NCI-H1694 (cell line): ENCODE measurements at places on chromosomes 16 and 17.

DNA sequence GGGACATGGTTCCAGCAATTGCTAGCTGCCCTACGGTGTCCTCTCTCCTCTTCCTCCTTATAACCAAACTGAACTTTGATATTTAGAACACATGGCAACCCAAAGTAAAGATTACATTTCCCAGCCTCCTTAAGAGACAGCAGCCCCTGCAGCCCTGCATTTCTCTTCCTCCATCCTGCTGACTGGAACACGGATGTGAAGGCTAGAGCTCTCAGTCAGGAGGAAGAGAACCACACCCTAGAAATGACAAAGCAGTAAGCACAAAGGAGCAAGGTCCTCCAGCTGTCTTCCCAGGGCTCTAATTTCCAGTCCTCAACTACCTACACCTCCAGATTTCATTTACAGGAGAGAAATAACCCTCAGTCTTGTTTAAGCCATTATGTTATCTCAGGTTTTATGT is 10.9 kb downstream of the DYNC1LI2 start:
- no peak for DNase-seq

DNA sequence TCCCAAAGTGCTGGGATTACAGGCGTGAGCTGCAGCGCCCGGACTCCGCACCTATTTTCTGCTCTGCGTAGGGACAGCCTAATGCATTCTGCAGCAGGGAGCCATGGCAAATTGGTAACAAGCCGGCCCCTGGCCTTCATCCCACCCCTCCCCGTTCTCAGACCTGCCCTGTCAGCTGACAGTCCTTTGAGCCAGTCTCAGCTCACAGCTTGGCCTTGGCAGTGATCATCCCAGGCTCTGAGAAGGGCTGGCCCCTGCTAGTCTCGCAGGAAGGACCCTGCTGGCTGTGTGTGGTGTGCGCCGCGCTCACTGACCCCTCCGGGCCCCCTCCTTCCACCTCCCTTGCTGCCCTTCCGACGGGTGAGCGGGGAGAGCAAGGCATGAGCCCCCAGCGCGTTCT is 10.3 kb upstream of the NPTX1 start:
- no peak for DNase-seq

GRCh38 chr16:29024278-29024677 is 39.4 kb downstream of the LAT start:
- DNase-seq, result no peak

- no peak for DNase-seq
Observed at GRCh38 chr16:56547120-56547948, 17.5 kb upstream of the MT4 start.

DNA sequence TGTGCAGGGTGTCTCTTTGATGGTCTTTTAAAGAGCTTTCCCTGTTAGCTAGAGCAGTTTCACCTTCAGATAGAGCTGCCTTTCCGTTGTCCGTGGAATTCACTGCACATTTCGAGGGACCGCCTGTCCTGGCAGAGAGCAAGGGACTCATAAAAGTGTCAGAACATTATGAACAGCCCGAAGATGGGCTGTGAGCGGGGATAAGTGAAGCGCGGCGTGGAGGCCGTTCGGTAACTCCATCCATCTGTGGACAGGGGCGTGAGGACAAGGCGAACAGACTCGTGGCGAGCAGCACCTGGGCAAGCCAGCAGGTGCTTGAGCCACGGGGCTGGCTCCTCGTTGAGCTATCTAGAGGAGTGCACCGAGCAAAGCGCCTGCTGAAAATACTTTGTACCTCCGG is 371.2 kb downstream of the MAF start:
- no peak for DNase-seq

DNA sequence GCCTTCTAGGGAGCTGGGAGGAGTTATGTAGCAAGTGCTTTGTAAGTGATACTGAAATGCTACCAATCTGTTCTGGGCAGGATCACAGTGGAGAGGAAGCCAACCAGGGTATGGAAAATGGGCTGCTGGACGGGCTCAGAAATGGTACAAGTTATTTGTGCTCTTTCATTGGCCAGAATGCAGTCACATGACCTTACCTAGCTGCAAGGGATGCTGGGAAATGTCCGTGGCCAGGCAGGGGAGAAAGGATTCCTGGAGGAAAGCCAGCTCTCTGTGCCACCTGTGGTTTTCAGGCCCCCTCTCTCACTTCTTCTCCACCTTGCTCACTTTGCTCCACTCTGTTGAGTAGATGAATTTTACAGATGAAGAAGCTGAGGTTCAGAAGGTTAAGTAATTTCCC is 4.8 kb downstream of the EEF2K start:
- no peak for DNase-seq

- no peak for DNase-seq
Observed at GRCh38 chr17:4250887-4251286, 12.9 kb downstream of the ANKFY1 start.

- no peak for DNase-seq
Observed at GRCh38 chr16:54437921-54438320, 151.3 kb upstream of the IRX3 start.

DNA sequence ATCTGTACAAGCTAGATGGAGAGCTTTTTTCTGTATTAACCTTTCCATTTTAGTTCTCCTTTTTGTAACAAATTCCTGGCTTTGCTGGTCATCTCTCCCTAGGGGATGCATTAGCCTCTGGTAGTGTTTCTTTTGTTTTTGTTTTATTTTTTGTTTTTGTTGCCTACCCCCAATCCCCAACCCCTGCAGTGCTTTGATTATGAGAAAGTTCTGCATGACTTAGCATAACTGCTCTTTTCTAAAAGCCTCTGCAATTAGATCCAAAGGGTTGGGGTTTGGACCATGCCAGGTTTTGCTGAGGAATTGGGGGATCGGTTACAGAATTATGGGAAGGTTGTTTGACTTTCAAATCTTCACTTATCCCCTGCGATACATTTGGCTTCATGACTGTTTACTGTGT is 98.2 kb downstream of the ADAMTS18 start:
- DNase-seq, result no peak

DNA sequence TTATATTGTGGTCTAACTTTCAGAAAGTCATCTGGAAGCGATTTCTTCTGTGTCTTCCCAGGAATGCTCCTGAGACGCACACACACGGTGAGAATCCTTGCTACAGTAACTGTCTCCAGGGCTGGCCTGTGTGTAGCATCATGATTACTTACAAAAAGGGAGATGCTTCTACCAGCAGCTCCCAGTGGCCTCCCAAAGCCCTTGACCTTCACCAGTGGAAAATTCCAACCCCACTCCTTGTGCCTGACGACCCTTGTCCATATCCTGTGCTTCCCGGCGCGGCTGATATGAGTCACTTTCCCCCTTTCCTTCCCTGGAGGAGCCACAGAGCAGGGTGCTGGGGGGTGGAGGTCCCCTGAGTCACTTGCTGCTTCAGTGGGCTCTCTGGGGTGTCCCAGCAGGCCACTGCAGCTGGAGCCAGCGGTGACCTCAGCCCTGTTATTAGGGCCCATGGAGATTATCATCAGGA is 22.1 kb upstream of the NAT9 start:
- no peak for DNase-seq

DNA sequence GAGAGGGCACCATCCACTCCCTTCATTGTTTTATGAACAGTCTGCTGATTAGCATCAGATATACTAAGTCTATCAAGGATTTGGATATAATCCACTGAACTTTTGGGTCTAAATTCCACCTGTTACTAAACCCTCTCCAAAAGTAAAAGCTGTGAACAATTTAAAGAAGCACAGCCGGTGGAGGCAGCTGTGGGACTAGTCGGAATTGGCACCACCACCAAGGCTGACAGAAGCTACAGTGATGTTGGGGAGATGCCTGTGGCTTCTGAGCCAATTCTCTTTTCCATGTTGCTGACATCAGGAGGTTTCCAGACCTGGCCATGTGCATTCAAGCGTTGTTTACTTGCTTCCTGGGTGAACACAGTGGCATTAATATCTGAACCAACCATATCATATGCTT is 679.0 kb upstream of the CA10 start:
- no peak for DNase-seq

DNA sequence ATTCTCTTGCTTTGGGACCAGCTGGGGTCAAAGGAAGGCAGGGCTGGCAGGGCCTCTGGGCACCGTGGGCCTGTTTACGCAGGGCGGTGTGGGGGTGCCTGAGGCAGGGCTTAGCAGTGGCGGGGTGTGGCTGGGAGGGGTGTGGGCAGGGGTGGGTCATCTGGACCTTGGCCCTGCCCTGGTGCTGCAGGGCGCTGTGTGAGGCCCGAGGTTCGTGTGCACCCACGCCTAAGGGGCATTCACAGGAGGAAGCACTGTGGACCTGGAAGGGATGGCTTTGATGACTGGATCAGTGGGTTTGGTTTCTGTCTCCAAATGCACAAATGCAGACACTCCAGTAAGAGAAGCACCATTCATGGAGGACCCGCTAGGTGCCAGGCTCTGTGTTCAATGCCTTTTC is 37.3 kb downstream of the BCO1 start:
- no peak for DNase-seq

- no peak for DNase-seq
Observed at GRCh38 chr16:76573281-76573680, 296.1 kb downstream of the CNTNAP4 start.

DNA sequence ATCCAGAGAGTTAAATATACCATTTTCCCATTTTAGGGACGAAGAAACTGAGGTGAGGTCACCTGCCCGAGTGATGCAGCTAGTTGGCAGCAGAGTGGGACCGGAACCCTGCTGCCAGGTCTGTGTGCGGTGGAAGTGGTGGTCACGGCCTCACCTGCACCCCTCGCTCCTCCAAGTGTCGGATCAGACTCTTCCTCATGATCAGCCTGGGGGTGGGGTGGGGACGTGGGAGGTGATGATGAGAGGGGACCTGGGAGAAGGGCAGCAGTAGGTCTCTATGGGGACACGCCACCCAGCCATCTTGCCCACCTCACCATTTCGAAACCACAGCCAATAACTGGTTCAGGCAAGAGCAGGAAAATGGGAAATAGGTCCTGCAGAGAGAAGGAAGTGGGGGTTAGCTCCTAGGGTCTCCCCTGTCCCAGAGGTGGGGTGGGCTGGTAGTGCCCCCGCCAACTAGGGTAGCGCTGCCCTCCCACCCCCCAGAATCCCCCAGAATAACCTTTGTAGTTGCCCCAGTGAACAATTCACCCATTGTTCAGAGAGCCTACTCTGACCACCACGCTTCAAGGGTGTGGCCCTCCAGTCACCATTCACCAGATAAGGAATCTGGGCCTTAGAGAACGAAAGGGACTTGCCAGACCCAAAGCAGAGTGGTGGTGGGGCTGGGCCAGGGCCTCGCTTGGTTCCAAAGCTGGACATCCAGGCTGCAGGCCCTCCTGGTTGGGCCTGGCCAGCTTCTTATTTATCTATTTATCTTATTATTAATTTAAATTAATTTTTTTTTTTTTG is 5.1 kb downstream of the GDPD3 start:
- no peak for DNase-seq

- no peak for DNase-seq
Observed at GRCh38 chr16:11207646-11208045, 48.4 kb downstream of the SOCS1 start.

DNA sequence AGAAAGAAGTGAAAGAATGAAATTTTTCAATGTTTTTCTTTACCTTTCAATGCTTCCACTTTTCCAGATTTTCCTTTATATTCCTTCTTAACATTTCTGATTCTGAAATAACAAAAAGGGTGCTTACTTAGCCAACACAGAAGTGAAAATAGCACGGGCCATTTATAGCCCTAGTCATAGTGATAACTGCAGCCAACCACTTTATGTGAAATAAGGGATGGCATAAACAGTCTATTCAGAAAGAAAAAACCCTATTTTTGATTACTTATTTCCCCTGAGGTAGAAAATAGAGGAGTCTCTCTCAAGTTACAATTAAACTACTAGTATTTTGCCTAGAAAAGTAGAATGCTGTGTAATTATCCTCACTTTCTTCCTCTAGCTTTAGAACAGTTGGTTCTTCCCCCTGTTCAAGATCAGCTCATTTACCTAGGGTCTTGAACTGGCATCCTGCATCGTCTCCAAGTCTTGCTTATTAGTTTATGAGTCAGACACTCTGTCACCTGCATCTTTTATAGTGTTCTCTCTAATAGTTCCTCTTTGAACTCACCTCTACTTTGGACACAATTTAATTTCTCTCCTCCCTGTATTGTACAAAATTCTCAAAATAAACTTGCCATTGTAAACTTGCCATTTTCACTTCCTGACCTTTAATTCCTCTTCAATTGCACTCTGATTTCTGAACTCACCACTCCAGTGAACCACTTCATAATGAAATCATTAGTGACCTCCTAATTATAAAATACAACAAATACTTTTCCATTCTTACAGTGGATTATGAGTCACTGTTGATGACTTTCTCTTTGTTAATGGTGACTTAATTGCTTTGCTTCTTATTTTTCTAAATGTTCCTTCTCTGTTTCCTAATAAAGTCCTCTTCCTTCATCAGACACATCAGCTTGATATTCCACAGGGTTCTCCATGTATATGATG is 23.6 kb downstream of the ABCA6 start:
- DNase-seq, result no peak

- DNase-seq, result no peak
Observed at GRCh38 chr16:14562691-14563491, 67.2 kb downstream of the PARN start.

- no peak for DNase-seq
Observed at GRCh38 chr17:16106161-16106891, 106.7 kb downstream of the TTC19 start.

DNA sequence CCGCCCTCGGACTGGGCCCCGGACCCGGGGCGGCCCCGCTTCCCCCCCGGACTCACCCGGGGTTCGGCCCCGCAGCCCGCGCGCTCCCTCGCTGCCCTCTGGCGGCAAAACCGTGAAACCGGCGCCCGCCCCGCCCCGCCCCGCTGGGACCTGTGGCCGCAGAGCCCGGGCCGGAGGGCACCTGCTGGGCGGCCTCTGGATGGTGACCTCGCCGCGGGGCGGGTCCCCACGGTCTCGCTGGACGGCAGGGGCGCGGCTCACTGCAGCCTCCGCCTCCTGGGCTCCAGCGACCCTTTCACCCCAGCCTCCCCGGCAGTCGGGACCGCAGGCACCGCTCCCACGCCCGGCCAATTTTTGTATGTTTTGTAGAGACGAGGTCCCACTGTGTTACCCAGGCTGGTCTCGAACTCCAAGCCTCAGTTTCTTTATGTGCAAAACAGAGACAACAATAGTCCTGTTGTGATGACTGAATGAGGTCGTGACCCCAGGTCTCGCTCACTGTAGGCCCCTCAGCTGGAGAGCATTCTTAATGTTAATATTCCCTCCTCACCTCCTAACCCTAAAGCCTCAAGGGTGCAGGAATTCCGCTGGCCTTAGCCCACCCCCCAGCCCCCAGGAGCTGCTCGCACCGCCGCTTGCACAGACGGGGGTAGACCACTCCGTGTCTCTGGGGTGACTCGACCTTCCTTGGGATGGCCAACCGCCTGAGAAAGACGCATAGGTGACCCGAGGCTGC is 33.7 kb upstream of the RPH3AL start:
- no peak for DNase-seq
